ENCODE measurements at places on chromosomes 11 and 22.
A peak's percentile ranks its signal among the peaks of the same experiment; 100 is the strongest.

DNA sequence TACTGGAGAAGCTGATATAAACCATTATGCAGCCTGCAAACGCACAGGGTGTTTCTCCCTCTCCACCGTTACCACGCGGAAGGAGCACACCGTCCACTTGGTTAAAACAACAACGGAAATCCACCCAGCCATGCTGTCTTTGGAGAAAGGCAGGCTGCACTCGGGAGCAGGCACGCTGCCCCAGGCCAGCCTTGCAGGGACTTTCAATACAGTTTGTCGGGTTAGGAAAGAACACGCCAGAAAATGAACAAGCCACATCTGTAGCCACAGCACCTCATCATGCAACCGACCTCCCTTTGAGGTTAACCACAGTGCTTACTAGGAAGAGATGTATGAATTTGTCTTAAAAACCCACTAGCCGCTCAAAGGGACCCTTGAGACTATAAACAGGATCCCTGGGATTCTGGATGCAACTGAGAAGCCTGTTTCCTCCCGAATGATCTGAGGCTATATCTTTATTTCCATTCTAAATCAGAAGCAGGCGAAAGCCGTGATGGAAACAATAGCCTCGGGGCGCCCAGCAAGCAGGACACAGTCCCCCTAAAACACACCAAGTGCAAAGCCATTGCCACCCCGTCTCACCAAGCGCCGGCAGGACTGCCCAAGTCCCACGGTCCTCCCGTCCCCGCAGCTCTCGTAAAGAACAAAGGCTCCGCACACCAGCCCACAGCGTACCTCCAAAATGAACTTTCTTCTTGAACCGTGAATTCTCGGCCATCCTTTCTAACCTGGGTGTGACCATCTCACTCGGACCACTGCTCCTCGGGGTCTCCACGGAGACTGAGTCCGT lies 318.9 kb downstream of the CTTN start:
- DNase-seq = no peak

GRCh38 chr11:65422633-65423515 lies at the start of gene NEAT1:
TSS of gene NEAT1 (plus strand) at chr11:65422798.
- peak; percentile 94 for DNase-seq

GRCh38 chr11:101553891-101554292 lies 29.9 kb downstream of the TRPC6 start:
- DNase-seq = peak; percentile 77

DNA sequence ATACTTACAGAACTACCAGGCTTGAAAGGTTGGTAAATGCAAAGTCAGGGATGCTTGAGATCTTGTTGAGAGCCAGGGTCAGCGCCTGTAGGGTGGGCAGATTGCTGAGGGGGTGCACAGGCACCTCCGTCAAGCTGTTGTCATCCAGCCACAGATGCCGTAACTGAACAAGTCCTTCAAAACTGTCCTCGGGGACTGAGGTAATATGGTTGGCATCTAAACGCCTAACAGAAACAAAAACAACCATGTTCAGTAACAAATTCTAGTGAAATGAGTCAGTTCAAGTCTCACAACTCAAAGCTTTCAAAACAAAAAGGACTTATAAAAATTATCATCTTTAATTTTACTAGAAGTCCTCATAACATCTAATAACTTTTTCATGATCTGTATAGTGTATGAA lies 22.2 kb upstream of the CCDC34 start:
- DNase-seq = no peak

- no peak for DNase-seq
These were observed 3.1 kb upstream of the ARHGEF12 start for GRCh38 chr11:120332822-120333716.

GRCh38 chr11:1501421-1502167 lies 15.0 kb upstream of the MOB2 start:
- DNase-seq = no peak

DNA sequence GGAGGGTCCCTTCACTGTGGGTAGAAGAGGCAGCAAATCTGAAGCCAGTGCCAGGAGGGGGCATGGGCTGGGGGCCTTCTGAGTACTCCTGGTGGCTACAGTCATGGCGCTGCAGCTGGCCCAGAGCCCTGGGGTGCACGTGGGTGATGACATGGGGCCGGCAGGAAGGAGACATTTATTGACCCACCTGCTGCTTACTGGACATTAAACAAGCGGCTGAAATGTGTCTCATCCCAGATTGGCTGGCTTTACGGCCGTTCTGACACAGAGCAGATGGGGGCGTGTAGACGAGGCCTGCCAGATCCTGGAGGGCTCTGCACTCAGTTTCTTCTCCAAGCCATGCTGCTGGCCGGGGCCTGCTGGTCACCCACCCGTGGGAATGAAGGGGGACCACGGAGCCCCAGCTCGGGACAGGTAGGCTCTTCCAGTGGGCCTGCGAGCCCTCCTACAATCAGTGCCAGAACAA lies 906.9 kb downstream of the BRD1 start:
- no peak for DNase-seq

DNA sequence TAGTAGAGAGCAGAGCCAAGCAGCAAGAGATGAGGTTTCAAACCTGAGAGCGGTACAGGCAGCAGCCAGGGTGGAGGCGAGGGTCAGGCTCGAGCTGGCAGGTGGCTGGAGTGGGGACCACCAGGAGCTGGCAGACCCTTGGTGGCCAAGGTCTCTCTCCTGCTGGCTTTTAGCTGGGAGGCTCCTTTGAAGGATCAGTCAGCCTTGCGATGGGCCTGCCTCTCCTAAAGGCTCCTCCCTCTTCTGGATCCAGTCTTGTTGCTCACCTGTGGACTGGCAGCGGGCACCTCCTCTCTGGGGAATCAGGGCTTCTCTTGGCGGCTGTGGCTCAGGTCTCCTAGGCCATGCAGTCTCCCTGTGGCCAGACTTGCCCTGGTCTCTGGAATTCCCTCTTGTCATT lies 24.8 kb downstream of the TPST2 start:
- no peak for DNase-seq

GRCh38 chr11:71488681-71489270 lies 35.8 kb downstream of the NADSYN1 start:
- no peak for DNase-seq

DNA sequence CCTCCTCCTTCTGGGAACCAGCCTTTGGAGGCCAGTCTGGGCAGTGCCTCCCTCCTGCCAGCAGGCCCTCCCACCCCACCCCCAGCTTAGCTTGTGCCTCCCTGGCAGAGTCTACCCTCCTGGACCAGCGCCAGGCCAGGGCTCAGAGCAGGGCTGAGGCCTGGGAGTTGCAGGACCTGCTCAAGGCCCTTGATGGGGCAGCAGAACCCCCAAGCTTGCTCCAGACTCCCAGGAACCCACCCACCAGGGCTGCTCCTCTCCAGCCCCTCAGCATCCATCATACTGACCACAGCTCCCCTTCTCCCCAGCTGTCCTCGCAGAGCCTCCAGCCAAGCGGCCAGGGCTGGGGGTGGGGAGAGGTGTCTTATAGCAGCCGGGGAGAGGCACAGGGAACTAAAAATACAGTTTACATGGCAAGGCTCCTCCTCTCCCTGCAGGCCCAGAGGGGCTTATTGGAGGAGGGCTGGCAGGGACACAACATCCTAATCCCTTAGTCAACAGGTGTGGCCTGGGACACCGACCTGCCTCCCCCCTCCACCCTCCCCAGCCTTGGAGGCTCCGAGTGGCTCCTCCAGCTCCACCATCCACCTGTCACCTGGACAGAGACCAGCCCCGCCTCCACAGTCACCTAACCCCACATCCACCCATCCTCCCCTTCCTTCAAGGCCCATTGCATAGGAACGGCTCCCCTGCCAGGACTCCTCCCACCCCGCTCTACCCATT lies 5.2 kb upstream of the MB start:
- DNase-seq = no peak

DNA sequence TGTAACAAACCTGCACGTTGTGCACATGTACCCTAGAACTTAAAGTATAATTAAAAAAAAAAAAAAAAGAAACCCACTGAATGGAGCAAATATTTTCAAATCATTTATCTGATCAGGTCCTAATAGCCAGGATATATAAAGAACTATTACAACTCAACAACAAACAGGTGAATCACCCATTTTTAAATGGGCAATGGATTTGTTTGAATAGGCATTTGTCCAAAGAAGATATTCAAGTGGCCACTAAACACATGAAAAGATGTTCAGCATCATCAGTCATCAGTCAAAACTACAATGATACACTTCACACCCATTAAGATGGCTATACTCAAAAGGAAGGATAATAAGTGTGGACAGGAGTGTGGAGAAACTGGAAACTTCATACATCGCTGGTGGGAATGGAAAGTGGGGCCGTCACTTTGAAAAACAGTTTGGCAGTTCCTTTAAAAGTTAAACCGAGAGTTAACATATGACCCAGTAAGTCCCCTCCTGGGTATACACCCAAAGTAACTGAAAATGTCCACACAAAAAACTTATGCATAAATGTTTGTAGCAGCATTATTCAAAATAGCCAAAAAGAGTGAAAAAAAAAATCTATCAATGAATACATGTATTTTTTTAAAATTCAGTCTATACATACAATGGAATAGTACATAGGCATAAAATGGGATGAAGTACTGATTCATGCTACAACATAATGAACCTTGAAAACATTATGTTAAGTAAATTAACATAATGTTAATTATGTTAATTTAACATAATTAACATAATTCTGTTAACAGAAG lies 53.1 kb downstream of the ARRB1 start:
- DNase-seq = no peak

- DNase-seq = no peak
These were observed 25.3 kb downstream of the PPARA start for GRCh38 chr22:46175631-46176030.

DNA sequence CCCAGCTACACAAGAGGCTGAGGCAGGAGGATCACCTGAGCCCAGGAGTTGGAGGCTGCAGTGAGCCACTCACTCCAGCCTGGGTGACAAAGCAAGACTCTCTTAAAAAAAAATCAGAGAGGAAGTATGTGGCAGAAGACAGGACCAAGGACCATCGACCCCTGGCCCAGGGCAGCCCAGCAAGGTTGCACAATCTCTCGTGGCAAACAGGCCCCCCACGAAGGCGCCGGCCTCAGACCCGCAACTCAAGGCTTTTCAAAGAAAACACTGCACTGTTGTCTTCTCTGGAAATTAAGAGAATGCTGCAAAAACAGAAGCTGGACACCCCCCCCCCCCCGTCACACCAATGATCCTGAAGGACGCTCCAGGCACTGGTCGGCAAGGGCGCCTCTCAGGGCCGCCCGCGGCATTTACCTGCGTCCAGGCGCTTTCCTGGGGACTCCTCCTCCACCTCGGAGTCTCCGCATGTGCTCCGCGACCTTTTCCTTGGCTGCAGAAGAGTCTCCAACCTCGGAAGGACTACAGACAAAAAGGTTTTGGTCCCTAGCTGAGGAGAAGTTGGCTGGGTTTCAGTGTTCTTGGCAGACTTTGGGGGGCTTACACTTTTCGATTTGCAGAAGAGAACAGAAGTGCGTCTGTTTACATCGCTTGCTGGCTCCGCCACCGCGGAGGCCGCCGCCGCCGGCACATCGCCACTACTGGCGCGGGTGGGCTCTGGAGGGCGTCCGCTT lies 40.5 kb downstream of the BRD1 start:
- no peak for DNase-seq

DNA sequence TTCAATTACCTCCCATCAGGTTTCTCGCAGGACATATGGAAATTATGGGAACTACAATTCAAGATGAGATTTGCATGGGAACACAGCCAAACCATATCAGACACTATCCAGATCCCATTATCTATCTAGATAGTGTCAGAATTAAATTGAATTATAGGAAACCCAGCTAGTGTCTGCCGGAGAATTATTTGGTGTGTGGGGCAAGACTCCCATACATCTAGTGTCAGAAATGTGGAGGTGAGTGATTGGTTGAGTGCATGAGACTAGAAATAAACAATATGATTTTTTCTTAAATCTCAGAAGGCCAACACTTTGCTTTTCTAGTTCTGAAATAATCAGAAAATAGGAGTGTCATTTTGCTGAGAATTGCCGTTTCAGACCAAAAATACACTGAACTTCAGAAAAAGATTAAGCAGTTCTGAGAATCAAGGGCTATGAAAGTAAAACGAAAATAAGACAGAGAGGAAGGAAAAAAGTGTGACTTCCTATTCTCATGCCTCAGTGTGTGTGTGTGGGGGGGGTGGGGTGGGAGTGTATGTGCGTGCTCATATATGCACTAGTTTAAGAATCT lies 21.3 kb downstream of the CASP12 start:
- peak; percentile 51 for DNase-seq

- no peak for DNase-seq
These were observed 7.8 kb downstream of the SH3BP1 start for GRCh38 chr22:37647317-37647716.

DNA sequence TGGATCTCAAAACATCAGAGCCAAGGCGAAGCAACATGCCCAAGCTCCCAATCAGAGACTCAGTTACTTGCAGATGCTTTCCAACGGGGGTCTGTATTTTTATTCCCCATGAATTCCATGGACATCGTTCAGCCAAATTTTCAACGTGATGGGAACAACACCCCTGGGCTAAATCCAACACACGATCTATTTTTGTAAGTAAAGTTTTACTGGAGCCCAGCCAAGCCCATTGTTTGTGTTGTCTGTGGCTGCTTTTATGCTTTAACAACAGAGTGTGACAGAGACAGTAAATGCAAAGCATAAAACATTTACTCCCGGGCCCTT lies 33.7 kb downstream of the SLC5A1 start:
- DNase-seq = no peak

DNA sequence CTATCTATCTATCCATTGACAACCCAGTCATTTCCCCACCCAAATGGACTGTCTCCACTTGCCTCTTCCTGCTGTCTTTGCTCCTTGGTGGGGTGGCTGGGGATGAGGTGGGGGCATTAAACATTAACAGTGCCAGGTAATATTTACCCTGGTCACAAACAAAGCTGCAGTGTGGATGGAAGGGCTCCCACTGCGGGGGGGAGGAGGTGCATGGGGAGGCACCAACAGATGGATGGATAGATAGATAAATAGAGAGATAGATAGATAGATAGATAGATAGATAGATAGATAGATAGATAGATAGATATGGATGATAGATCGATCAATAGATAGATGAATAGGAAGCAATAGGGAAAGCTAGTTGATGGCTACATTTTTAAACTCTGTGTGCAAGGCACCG lies 2.3 kb upstream of the FXYD2 start:
- DNase-seq = no peak

DNA sequence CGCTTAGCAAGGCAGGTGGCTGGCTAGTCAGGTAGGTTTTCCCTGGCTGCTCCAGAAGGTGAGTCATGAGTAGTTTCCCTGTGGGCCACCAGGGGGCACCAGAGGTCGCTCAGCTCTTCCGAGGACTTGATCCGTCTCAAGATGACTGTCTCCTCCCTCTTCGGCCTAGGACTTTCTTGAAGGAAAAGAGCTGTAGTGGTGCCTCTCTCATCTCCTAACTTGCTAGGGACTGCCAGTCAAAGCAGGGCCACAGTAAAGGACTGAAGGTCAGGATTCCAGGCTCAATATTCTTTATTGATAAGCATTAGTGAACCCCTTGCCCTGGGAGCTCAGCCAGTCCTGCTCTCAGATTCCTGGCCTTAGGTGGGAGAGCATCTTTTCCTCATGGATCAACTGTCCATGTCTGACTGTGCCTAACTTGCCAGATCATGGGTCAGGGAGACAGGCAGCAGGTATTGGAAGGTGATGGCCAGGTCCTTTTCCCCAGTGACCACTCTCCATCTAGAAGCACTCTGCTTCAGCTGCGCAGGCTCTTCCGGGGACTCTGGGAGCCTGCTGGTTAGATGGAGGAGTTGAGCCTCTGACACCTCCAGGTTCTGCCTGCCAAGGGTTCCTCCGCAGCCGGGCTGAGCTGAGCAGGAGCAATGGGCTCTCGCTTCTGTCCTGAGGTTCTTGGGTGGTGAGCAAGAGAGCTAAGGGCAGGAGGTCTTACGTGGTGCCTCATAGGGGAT lies 1.9 kb downstream of the POLD4 start:
- DNase-seq = peak; percentile 76

Measured in inflammatory macrophage treated with lipopolysaccharide for 4 hours (primary cell).